ENCODE measurements at places on chromosomes 3 and 15. TPM values are rescaled to one million over a fixed set of nuclear protein-coding genes. Genes with fewer than 3 reads are reported as not detected.

GRCh38 chr15:57445872-57446271 lies 69.6 kb downstream of the CGNL1 start:
- DNase-seq: no peak

- DNase-seq: no peak
Observed at GRCh38 chr3:88985491-88985890, 121.9 kb upstream of the EPHA3 start.

The THAP10 gene
- 3.5 TPM for total RNA-seq

DNA sequence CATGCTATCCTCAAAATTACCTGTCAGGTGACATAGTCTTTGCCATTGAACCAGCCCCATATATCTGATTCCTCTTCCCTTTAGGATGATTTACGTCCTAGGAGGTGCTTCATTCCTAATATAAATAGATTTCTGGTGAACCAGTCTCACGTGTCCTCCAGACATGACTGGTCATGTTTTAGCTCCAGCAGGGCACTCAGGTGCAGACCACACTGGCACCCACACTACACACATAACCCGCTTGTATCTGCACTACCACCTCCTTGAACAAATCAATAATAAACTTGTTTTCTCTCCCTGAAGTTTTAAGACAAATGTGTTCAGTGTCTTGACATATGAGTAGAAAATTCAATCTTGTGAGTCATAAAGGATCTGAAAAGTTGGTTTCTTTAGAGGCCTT lies 155.5 kb downstream of the GOLIM4 start:
- DNase-seq: no peak

The ALDH1A2 gene
- total RNA-seq: 29.4 TPM

DNA sequence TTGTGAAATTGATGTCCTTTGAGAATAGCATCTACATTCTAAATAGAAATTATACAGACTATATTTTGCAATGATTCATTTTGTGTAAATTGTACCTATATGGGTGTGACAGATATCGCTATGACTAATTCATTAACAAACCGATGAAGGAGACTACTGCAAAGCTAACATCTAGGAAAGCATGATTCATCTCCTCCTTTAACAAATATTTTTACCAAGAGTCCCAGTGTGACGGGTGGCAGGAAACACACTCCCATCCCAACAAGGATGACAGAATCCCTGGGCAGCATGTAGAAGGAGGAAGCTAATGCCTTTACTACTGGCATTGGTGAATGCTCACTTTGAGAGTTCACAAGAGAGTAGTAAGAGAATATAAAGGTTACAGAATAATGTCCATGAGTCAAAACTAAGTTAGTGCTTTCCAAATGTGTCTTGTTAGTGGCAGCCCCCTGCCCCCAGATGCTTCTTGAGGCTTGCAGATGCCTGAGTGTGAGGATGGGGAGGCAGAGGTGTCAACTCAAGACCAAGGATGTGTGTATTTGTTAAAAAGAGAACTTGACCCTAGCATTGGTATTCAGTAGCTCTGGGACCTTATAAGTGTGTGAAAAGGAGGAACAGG lies 180.6 kb downstream of the FMN1 start:
- no peak for DNase-seq

The GRM2 gene
- 0.48 TPM for total RNA-seq

DNA sequence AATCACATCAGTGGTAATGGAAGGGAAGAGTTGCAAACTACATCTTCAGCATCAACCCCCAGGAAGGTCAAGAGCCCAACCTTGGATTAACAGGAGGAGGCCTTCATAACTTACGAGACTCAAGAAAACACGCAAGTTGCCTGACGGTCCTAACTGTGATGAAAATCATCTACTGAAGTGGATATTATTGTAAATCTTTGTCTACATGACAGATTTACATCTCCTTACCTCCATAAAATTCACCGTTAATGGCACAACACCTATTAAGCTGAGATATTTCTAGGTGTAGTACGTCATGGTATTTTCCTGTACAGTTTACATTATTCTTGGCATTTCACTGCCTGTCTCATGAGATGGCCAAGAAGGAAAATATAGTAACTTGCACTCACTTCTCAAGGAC lies 332.0 kb downstream of the NSUN3 start:
- DNase-seq: no peak

The SPSB4 gene
- total RNA-seq: 5.7 TPM

The PLSCR2 gene
- not detected for total RNA-seq

- DNase-seq: no peak
Observed at GRCh38 chr3:53842436-53843194, 3.6 kb downstream of the CHDH start.
